Natural killer cell (primary cell): ENCODE measurements at places on chromosomes 12 and 14. TPM values are rescaled to one million over a fixed set of nuclear protein-coding genes. Genes with fewer than 3 reads are reported as not detected.

The C1S gene
- 1.6 TPM for total RNA-seq

The SLC39A5 gene
- 1.4 TPM for total RNA-seq

The RNU7-1 gene
- total RNA-seq: not detected

DNA sequence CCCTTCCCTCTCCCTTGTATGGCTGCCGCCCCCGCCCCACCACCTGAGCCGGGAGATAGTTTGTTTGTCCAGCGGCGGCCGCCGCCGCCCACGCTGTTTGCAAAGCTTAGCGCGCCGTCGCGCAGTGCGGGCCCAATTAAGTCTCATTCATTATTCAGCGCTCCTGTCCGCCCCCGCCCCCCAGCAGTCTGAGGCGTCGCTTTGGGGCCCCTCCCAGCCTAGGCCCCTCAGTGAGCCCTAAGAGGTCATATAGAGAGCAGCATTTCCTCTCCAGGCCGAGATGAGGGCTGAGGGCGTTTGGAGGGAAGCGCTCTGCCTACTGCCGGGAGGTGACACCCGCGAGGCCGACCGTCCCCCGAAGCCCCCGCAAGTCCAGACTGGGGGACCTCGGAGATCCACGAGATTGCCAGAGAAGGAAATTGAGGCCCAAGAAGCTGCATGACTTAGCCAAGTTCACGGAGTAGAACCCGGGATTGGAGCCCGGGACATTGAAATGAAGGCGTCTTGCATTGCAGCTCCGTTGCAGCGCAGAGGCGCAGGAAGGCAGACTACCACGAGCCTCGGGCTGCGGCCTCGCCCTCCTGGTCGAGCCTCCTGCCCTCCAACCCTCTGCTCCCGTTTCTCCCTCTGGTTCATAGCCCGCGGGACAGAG is at the start of gene DNAJC22:
DNAJC22 (plus strand) TSS at position 230 of the 652 bp plus-strand sequence. CDS start 1,985 bp downstream, outside the sequence.
- H3K4me1 ChIP-seq: peaks cover 62% of the 10 kb centered on the region
- H3K27me3 ChIP-seq: peaks cover 66% of the 10 kb centered on the region
- H3K27ac ChIP-seq: no peak within 1 kb of the TSS
- H3K36me3 ChIP-seq: no peaks in the 10 kb centered on the region

The OXA1L gene
- 121 TPM for total RNA-seq

DNA sequence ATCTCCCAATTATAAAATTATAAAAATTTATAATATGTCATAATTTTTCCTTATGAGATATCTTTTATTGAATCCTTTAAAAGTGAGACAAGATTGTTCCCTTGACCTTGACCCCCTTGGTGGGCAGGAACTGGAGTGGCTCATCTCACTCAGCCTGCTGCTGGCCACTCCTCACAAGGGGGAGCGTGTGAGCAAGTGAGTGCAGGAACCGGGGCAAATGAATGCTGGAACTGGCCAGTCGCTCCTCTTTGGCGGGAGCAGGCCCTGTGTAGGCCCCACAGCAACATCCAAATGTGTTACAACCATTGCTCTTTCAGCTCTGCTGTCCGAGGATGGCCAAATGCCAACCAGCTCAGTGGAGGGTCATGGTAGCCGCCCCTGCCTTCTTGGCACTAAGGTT is 178.8 kb downstream of the ETNK1 start:
- DNase-seq: no peak
- no peak overlapping the region for H3K27ac ChIP-seq
- no peaks in the 10 kb centered on the region for H3K27me3 ChIP-seq
- H3K36me3 ChIP-seq: no peaks in the 10 kb centered on the region
